ENCODE measurements at places on chromosomes 11 and 22.

GRCh38 chr11:16226245-16226644, 130.1 kb downstream of the SOX6 start:
- peak; percentile 97 for DNase-seq

GRCh38 chr22:26922806-26923205, 265.4 kb downstream of the MIAT start:
- DNase-seq, result no peak

DNA sequence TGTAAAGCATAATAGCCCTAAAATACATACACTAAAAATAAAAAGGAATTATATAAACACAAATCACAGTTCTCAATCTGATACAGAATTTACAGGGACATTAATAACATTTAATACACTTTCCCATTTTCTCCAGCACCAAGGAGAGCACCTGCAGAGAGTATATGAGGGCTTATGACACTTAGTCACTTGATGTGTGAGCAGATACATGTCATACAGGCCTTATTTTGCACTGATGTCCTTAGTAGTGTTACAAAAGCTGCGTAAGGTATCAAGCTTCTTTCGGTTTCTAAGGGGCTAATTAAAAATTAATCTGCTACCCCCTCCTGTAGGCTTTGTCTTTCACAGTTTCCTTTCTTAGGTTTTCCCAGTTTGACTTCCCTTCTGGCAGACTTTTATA, 61.3 kb downstream of the TRIM44 start:
- peak; percentile 53 for DNase-seq

GRCh38 chr11:61585115-61585514, 4.2 kb upstream of the SYT7 start:
- no peak for DNase-seq
